Smooth muscle cell of the pulmonary artery (primary cell): ENCODE measurements at places on chromosomes 5 and 9. TPM values are rescaled to one million over a fixed set of nuclear protein-coding genes. Genes with fewer than 3 reads are reported as not detected.

LHX3 gene
- total RNA-seq = not detected in 2 replicates

PCDHGA10 gene
- 8.3 and 9.4 TPM in 2 replicates for total RNA-seq

CTXN3 gene
- not detected in 2 replicates for total RNA-seq

ANKRD34B gene
- total RNA-seq = not detected in 2 replicates

ZNF354C gene
- 7.7 and 8.5 TPM in 2 replicates for total RNA-seq

TMEM215 gene
- total RNA-seq = not detected in 2 replicates

ARAP3 gene
- 4.8 and 11.8 TPM in 2 replicates for total RNA-seq

SLC6A18 gene
- total RNA-seq = not detected in 2 replicates

SPINK5 gene
- total RNA-seq = not detected in 2 replicates

PKD2L2 gene
- not detected in 2 replicates for total RNA-seq

RAD50 gene
- 28.2 and 29.7 TPM in 2 replicates for total RNA-seq

CER1 gene
- not detected in 2 replicates for total RNA-seq

THBS4 gene
- total RNA-seq = 0.63 and 2.1 TPM in 2 replicates

RMRP gene
- 20,891 and 22,749 TPM in 2 replicates for total RNA-seq

DRD1 gene
- total RNA-seq = 0.33 and 1.2 TPM in 2 replicates
